ENCODE measurements at places on chromosomes 3 and 15.

DNA sequence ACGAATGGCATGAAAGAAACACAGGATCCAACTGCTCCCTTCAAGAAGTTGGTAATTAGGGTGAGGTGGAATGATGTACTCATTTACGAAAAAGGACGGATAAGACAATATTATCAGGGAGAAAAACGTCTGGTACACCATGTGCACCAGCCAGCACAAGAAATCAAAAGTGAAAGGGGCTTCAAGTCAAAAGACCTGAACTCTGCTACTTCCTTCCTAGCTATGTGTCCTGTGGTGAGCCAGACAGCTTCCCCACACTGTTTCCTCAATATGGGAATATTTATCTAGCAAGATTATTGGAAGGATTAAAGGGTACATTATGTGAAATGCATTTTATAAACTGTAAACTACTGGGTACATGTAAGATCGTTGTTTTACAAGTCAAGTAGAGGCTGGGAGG, 33.9 kb downstream of the RAB27A start:
- peak; percentile 30 for DNase-seq

GRCh38 chr3:61912158-61912557, 350.8 kb downstream of the PTPRG start:
- peak; percentile 29 for DNase-seq

GRCh38 chr15:61501815-61502389, 272.8 kb upstream of the RORA start:
- no peak for DNase-seq

DNA sequence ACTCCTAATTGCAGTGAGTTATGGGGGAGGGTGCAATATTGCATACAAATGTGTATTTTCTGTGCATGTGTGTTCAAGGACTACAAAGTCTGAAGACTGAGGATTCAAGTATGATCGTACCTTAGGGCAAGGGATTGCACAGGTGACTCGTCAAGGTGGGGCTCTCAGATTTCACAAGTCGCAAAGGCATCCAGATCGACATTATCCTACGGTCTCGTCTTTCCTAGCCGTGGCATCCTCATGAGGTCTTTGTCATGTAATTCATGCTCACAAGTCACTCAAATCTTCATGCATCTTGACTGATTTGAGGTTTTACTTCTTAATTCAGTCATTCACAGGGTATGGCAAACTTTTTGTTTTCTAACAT, 191.4 kb upstream of the HES1 start:
- DNase-seq: no peak

DNA sequence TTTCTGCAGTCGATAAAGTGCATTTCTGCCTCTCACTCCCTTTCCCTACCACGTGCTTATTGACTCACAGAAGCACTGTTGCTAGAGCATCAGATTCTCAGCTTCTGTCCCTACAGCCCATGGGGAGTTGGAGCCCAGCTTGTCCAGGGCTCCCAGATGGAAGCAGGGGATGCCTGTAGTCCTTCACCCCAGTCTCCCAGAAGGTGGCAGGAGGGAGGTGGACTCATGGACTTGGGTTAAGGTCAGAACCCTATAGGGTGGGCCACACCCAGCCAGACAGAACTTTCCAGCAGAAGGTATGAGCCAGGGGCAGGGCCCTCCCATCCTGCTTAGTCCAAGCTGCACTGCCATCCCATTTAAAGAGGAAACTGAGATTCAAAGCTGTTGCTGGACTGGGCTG, 33.1 kb upstream of the SEMA3F start:
- DNase-seq: peak; percentile 18

- DNase-seq: no peak
Measured at GRCh38 chr3:188043891-188044290, 110.1 kb upstream of the LPP start.

DNA sequence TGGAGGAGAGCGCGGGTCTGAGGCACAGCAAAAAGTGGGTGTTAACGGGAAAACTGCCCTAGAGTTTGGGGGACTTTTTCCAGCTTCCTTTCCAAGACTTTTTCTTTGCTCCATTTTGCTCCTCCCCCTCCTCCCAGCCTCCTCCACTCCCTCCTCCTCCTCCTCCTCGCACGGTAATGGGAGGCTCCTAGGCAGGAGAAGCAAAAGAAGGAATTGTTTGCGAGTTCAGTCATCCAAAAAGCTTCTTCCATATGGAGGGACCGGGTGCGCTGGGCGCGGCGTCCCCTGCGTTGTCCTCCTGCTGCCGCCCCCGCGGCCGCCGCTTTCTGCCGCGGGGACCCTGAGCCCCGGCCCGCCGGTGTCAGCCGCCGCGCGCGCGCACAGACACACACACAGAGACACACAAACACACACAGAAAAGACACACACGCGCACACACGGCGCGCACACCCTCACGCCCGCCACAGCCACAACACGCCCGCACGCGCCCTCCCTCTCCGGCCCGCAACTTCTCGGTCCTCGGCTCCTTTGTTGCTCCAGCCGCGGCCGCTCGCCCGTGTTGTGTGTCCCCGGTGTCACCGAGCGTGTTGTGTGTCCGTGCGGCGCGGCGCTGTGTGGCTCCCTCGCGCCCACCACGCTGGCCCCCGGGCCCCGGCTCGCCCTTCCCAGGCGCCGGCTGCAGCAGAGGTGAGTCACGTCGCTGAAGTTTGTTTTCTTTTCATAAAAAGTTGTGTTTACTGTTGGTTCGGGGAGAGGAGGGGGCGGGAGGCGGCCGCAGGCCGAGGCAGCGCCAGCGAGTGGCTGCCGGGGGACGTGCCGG, at the start of gene BOC:
TSS of gene BOC (plus strand) at position 228 of the 820 bp plus-strand sequence. CDS start 38,246 bp downstream, outside the sequence.
- DNase-seq: peak; percentile 22

GRCh38 chr3:125684199-125684598, 88.9 kb upstream of the OSBPL11 start:
- no peak for DNase-seq

- DNase-seq: no peak
Measured at GRCh38 chr3:100682854-100683760, 26.2 kb upstream of the TFG start.

- DNase-seq: no peak
Measured at GRCh38 chr3:59766200-59766872, 716.5 kb upstream of the CFAP20DC start.

DNA sequence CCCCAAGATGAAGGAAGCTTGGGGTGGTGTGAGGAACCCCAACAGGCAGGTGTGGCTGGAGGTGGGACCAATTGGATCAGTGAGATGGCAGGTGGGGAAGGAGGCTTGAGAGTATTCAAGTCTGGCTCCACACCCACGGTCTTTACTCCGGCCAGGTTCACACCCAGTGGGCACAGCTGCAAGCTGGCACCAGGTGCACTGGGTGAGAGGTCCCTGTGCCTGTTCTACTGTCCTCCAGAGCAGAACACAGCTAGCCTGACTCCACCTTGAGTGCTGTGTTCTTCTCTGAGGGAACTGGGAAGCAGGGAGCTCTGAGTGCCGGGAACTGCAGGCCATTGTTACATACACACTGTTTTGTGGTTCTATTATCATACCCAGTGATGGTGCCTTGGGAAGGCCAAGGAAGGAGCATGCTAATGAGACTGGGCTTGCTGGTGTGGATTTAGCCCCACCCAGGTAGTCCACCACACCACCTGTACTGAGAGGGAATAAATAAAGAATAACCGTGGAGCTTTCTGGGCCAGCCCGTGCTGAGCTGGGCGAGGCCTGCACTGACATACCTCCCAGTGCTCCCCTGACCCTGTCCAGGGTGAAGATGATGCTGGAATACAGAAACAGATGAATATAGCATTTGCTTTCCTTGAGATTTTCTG, 93.4 kb downstream of the ABHD5 start:
- no peak for DNase-seq

- DNase-seq: no peak
Measured at GRCh38 chr3:108006077-108006771, 84.6 kb downstream of the CD47 start.

DNA sequence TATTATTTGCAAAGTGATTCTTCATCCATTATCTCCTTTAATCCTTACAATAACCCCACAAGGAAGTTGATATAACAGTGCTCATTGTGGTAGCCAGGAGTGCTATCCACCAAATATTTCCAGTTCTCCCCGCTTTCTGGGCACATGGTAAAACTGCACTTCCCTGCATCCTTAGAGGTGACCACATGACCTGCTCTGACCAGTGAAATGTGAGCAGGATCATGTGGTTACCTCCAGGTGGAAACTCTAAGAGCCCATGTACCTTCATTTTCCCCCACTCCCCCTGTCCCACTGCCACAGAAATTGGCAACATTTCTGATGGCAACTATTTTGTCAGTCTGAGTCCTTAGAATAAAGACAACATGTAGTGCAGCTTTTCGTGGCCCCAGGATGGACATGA, 89.7 kb downstream of the MRPL46 start:
- DNase-seq: no peak

GRCh38 chr3:171566803-171567422, 106.7 kb upstream of the TNIK start:
- peak; percentile 56 for DNase-seq

- DNase-seq: no peak
Measured at GRCh38 chr15:101051291-101052030, 132.3 kb downstream of the LRRK1 start.

DNA sequence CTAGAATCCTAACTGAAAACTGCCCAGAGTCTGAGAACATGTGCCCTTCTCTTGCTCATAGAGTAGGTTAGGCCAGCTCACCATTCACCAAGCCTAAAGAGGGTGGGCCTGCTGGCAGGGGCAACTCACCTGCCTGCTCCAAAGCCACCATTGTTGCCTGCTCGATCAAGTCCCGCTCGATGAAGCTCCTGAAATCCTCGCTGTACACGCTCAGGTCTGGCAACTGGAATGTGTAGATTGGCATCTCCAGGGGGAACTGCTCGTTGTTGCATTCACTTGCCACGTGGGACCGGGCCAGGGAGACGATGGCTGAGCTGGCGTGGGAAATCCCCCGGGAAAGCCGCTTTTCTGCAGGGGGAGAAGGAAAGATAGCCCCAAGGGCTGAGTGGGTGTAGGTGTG, 232.2 kb downstream of the KLF13 start:
- DNase-seq: no peak

- DNase-seq: no peak
Measured at GRCh38 chr3:179801263-179801662, 148.4 kb downstream of the USP13 start.

DNA sequence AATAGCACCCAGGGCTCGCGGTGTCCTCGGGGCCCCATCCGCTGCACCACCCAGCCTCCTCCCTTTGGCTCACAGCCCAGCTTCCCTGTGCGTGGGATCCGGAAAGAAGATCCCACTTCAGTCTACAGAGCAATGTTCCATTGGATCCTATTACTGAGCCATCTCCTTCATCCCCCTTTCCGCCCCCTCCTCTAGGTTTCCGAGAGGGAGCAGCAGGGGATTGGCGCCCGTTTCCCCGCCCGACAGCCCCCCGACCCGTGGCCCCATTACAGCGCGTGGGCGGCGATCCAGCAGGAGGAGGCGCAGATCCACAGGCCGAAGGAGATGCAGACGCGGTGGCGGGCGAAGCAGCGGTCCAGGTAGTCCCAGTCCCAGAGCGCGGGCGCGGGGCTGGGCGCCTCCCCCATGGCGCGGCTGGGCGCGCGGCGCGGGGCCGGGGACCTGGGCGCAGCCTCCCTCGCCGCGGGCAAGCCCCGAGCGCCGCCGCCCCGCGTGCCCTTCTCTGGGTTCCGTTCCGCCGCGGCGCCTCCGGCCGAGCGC, 340 bp downstream of the TMEM44 start:
- DNase-seq: no peak

- DNase-seq: peak; percentile 36
Measured at GRCh38 chr15:84023636-84024035, 211.9 kb upstream of the GOLGA6L4 start.

DNA sequence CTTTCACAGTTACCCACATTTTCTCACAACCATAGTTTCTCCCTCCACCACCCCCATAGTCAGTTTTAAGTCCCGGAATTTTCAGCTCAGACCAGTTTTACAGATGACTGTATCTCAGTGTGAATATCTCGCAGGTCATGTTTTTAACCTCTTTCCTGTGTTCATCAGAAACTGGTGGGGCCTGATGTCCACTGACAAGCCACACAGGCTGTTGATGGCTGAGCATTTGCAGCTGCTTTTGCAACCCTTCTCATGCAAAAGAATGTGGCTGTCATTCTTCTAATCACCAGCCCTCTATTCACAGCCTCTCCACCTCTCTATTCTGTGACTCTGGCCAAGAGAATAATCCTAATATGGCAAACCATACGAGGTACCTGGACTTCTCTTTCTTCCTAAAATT, 8.5 kb downstream of the GYG1 start:
- peak; percentile 23 for DNase-seq

DNA sequence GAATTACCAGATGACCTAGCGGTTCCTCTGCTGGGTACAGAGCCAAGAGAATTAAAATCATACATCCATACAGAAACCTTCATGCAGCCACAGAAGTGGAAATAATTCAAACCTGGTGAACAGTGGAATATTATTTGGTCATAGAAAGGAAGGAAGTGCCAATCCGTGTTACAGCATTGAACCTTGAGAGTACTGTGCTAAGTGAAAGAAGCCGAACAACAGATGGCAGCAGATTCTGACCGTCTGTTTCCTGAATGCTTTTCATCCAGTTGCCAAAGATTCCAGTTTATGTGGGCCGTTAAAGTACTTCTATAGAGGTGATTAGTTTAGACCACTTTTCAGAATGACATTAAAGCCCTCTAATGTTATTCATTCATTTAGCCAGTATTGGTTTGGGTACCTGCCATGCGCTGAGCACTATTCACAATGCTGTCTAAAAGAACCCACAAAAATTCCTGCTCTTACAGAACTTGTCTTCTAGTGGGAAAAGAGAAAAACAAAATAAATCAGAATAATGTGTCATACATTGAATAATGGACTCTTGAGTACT, 45.8 kb upstream of the SENP5 start:
- DNase-seq: no peak

- DNase-seq: no peak
Measured at GRCh38 chr3:13487403-13487802, 7.3 kb downstream of the HDAC11 start.

DNA sequence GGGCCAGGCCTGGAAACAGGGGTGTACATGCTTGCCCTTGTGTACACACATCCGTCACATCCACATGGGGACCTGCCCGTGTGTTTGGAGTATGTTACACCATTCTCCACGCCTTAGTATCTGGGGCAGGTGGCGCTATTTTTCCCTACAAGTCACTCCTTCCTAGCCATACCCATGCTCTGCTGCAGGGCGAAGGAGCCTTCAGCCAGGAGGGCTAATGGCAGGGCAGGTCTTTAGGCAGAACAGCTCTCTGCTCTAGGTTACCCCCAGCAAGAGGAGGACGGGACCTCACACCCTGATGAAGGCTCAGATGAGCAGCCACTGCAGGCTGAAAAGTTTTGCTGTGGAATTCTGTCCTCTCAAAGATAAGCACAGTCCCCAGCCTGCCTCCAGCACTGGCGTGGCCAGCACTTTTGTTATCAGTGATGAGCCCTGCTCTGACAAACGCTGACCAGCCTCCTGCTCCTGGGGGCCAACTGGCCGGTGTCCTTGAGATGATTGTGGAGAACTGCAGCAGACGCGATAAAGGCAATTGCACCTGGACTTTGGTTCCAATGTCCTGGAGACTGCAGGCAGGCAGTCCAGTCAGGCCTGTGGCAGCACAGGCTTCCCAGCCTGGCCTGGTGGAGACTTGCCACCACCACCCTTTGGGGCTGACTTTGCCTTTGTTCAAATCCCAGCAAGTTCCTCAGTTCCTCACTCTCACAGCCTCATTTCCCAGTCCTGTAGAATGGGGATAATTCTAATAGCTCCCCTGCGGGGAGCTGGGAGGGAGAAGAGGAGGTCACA, 19.8 kb upstream of the PIGZ start:
- DNase-seq: no peak
